ENCODE measurements at places on chromosomes 3 and 15. TPM values are rescaled to one million over a fixed set of nuclear protein-coding genes. Genes with fewer than 3 reads are reported as not detected.

GRCh38 chr3:134846911-134847317 is 51.9 kb downstream of the EPHB1 start:
- peak; percentile 50 for DNase-seq

DNA sequence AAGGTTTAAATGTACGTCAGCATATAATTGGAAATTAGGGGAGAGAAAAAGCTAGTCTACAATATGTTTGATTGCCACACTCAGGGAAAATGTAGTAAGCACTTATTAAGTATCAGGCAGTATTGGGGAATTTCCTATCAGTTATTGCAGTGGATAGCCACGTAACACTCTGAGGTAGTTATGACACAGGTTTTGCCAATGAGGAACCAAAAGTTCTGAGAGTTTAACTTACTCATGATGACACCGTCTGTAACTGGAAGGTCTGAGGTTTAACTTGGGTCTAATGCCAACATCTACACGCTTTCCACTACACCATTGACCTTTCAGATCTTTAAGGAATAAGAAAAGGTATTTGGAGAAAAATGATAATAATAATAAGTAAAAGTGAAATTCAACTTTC is 89.5 kb downstream of the ZMAT3 start:
- no peak for DNase-seq

- DNase-seq: no peak
These were observed 198.6 kb upstream of the NR2E3 start for GRCh38 chr15:71611553-71612396.

DNA sequence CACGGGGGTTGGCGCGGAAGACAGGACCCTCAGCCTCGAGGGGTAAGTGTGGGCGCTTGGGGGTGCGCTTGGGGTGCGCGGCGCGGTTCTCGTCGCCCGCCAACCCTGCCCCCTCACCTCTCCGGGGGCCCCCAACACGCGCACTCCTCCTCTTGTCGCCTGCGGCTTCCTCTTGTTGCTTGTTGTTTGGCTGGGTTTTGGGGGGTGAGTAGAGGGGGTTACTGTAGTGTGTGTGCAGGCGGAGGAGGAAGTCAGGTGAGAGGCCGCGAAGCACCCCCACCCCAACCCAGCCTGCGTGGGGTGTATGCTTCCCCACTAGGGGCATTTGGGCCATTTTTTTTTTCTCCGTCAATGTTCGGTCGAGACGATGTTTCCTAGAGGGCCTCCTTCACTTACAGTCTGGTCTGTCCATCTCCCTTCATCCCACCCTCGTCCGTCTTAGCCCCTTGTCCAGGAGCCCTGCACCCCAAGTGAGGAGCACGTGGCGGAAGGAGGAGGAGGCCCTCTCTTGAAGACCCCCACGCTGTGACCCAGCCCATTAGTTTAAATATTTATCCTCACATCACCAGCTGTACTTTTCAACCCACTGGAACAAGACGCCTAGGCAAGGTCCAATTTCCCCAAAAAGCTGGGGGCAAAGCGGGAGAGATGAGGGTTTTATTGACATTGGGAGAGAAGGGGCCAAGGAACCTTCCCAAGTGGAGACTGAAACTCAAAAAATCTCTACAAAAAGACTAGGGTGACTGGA is 20.4 kb upstream of the SATB1 start:
- no peak for DNase-seq

DNA sequence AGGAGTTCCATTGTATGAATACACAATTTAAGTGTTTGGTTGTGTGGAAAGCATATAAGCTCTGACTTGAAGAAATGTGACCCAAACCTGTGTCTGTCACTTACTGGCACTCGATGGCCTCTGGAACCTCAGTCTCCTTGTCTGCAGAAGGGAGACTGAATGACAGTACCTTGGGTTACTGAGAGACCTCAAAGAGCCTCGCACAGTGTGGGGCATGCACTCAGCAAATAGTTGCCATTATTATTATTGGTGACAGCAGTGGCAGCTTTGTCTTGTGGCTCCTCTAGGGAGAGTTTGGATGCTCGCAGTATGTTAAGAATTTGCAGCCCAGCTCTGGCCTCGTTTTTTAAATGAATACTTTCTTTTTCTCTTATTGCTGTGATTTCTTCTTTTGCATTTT is 43.4 kb downstream of the EEFSEC start:
- DNase-seq: no peak

- no peak for DNase-seq
These were observed 149.1 kb downstream of the SEMA6D start for GRCh38 chr15:47866446-47866845.

DNA sequence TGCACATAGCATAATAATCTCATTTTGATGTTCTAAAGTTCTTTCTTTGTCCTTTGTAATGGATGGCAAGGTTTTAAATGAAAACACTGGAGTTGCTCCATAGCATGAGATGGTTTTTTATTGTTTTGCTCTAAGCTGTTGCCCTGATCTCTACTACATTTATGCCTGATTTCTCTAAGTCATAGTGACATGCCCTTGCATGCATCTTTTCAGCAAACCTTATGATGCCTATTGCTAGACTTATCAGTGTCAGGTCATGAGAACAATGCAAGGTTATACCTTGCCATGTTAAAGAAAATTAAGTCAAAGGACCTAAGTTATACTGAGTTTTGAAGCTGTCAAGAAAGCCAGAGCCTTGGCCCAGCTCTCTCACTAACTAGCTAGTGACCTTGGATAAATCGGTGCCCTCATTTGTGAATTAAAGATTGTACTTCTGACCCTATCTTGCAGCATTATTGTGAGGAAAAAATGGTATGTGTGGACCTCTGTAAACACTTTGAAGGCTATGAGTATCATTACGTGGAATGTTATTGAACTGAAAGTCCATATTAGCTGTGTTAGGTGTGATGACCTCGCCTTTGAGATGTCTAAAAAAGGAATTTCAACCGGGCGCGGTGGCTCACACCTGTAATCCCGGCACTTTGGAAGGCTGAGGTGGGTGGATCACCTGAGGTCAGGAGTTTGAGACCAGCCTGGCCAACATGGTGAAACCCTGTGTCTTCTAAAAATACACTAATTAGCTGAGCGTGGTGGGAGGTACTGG is 256.4 kb upstream of the UBE2E1 start:
- DNase-seq: no peak

DNA sequence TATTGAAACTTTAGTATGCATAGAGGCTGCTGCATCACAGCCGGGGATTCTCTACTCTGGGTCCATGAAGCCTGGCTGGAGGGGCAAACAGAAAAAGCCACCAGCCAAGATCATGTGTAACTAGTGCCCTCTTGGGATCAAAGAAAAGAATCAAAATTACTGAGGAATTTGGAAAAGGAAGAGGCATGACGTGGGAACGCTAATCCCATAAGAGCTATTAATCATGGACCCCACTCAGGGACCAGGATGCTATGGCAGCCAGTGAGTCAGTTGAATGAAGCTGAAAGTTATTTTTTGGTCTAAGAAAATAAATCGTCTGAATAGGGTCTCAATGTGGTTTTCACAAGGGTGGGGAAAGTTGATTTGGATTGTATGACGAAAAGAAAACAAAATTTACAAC is 1165.1 kb downstream of the ROBO2 start:
- DNase-seq: no peak

GRCh38 chr15:71779073-71779797 is 31.1 kb upstream of the NR2E3 start:
- DNase-seq: no peak

GRCh38 chr3:197499427-197499826 is 56.3 kb downstream of the BDH1 start:
- DNase-seq: no peak

- DNase-seq: peak; percentile 11
These were observed 6.6 kb upstream of the TTLL3 start for GRCh38 chr3:9803494-9803893.

DNA sequence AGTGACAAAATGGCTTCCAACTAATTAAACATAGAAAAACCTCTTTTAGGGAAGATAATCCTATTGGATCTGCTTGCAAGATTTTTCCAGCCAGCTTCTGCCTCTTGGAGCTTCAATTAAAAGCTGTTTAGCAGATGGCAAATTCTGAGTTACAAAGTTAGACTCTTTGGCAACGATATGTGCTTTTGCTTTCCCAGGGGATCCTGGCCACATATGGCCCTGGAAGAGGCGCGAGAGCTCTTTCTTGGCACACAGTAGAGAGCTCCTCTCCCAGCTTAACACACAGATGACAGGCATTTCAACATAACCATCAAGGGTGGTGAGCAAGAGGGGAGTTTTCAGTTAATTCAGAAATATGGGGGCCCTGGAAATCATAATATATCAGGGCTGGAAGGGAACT is 41.6 kb upstream of the GALNT15 start:
- DNase-seq: peak; percentile 51

- DNase-seq: no peak
These were observed 32.2 kb upstream of the IL20RB start for GRCh38 chr3:136925425-136926190.

DNA sequence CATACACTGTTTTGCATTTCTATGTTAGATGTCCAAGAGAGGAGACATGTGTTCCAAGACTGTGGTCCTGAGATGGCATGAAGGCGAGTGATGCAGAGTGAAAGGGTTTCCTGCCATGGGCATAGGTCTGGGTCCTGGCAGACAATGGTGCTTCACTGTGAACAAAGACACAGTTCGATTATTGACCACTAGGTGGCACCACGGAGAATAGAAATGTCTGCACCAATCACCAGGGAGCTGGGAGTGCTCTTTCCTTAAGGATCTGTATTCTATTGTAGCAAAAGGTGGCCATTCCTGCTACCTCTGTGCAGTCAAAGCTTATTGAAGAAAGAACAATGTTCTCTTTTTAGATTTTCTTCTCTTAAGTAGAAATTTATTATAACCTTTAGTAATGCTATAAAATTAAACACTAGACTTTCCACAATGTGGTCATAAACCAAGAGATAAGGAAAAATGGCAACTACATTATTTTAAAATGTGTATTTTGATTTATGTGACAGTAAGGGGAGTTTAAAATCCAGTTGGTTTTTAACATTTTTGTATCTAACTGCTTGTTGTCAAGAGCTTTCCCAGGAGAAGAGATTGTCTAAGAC is 88.7 kb downstream of the GABRG3 start:
- DNase-seq: no peak

DNA sequence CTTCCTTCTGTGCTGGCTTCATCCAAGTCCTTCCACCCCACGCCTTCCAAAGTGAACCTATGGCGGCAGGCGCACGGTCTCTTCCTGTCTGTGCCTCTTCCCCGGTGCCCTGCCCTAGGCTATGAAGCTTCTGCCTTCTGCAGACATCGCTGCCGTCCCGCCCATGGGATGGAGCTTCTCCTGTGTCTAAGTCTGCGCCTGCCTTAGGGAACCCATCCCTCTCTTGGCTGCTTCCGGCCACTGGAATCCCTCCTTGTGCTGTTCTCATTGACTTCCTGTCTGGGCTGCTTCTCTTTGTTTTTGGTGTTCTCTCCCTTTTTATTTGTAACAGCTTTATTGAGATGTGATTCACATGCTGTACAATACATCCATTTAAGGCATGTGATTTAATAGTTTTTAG is 17.2 kb downstream of the CHCHD6 start:
- DNase-seq: no peak

GRCh38 chr3:154559623-154560022 is 129.6 kb upstream of the GPR149 start:
- DNase-seq: no peak

GRCh38 chr3:131361464-131362421 is 19.8 kb upstream of the NUDT16 start:
- no peak for DNase-seq

DNA sequence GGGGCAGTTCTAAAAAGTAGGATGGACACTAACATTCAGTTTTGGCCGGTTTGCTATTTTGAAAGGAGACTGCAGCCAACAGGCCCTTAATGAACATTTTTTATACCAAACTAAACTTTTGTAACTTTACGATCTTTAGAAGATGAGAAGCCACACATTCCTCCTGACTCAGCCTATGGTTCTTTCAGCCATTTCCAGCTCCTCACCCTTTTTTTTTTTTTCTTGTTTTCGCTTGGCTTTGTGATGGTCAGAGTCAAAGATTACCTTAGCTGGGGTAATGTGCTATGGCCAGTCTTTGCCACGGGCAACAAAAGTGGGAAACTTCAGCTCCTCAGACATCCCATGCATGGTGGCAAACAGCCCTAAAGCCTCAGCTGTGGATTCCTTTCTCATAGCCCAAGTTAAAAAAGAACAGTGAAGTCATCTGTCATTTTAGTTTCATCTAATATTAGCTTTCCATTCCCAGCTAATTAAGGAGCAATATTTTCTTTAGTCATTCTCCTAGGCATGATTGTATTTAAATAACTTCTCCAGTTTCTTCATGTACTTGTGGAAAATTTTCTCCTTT is 368.7 kb downstream of the MFSD1 start:
- DNase-seq: peak; percentile 90

DNA sequence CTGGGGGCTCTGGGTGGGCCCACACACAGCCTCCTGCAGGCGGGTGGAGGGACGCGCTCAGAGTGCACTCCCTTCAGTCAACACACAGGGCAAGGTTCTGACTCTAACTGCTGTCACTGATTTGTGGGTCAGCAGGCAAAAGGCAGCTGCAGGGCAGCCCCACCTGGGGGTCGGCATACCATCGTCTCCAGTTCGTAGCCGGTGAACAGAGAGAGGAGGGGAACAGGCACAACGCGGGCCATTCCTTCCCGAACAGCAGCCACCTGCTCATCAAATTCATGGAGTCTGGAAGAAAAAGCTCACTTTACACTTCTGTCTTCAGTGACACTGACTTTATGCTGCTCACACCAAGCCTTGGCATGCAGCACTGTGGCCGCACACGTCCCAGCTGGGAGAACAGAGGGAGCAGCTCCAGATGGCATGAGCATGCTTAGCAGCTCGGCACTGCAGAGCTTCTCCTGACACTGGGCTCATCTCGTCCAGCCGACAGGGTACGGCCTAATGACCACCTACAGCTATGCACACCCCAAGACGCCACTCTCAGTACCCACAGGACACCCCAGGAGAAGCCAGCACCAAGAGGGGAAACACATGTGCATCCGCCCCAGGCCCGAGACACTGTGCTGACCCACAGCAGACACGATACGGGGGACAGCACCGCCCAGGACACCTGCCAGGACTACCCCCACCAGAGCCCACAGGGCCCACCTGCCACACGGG is 14.4 kb upstream of the OCA2 start:
- no peak for DNase-seq

The TMEM40 gene
- total RNA-seq: not detected

The SLC2A2 gene
- total RNA-seq: not detected

The GPR27 gene
- total RNA-seq: not detected

The VIPR1 gene
- not detected for total RNA-seq

The LRTM1 gene
- total RNA-seq: 0.16 TPM

The GOLGA6A gene
- not detected for total RNA-seq

All from myocyte (in vitro differentiated cells).